ENCODE measurements at places on chromosomes 3 and 15.

- no peak for DNase-seq
Measured at GRCh38 chr15:101326026-101326315, 30.9 kb upstream of the SNRPA1 start.

DNA sequence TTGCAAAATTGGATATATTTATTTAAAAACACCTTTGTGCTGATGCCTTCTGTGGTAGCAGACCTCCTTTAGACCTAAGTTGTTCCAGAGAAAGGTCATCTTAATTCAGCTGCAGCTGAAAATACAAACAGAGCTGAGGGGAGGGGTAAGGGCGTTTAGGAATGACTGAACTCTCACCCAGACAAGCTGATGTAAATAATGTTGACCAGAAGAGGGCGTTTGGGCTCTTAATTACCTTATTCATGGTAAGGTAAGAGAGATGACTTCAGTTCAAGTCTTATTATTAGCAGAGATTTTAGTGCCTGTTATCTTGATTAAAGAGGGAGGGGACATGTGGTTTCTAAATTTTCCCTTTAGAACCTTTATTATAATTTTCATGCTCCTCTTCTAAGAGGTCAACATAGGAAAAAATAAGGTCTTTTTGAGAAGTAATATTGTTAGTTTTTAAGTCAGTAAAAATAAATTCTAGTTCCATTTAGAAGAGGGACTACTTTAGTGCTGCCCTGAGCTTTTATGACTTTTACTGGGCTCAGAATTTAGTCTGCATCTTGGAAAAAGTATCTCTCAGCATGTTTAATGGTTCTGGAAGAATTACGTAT, 46.3 kb downstream of the GPR171 start:
- peak; percentile 45 for DNase-seq

DNA sequence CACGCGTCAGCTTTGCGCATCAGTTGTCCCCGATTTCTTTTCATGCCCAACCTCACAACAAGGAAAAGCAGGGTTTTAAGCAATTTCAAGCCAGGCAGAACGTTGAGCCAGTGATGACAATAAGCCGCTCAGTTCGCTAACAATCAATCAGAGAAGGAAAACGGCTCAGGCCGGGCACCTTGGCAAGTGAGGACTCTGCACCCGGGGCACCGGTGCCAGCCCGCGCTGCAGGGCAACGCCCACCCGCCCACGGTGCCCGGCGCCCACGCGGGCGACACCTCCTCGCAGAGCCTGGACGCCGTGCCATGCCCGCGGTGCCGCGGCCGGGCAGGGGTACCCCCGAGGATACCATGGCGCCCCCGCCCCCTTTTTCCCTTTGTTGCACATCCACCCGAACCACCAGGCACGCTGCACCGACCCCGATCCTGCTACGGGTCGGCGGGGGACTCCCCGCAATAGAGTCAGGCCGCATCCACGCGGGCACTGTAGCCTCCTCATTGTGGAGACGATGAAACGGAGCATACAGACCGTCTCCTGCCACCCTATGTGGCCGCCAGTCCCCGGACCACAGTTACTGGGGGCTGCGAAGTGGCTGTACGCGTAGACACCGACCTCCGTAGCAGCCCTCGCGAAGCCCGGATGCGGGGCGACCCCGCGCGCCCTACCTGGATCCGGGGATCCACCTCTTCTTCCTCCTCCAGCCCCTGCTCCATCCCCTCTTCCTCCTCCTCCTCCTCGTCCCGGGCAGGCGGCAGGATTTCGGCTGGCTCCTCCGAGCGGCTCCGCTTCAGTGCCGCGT, 581 bp downstream of the SH3BP5 start:
- DNase-seq, result no peak

GRCh38 chr3:4756855-4757574, 222.2 kb upstream of the BHLHE40 start:
- no peak for DNase-seq

DNA sequence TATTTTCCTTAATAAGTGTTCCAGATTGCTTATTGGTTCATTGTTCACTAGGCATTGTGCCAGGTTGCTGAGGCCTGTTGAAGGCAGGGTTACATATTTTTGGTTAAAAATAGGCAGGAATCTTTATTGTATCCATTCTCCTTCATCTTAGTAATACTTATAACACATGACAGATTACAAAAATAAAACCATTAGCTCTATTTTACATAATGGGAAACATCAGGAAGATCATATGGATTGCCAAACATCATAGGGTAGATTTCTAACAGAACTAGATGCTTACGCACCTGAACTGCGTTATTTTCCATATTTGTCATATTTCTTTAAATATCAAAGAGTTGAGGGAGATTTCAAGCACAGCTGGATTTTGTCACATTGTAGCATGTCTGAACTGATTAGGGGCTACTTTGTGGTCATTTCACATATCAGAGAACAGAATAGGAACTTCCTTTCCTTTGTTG, 462.9 kb upstream of the SGO1 start:
- DNase-seq, result no peak
